H1 (cell line): ENCODE measurements at places on chromosomes 6 and 20.

GRCh38 chr6:54191461-54191860 lies 80.2 kb downstream of the MLIP start:
- DNase-seq, result no peak
- no peaks in the 10 kb centered on the region for H3K36me3 ChIP-seq
- no peak overlapping the region for H3K4me3 ChIP-seq
- no peak overlapping the region for H3K27ac ChIP-seq
- H3K4me1 ChIP-seq, result peaks cover 4% of the 10 kb centered on the region; the same call in 1 of the 2 replicates

DNA sequence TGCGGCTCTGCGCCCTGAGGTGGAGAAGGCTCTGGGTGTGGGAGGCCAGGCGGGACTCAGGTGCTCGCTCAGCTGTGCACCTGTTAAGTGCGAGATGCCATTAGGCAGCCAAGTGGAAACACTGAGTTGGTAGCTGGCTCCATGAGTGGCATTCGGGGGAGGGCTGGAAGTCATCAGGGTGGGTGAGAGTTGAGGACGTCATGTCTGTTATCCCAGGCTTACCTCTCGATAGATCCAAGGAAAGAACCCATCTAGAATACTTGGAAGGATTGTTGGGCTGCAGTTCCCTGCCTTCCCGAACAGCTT lies 41.3 kb downstream of the TAF8 start:
- no peak overlapping the region for H3K4me3 ChIP-seq
- peaks cover 32% of the 10 kb centered on the region for H3K27me3 ChIP-seq
- H3K27ac ChIP-seq, result no peak overlapping the region
- DNase-seq, result no peak
- H3K4me1 ChIP-seq, result peaks cover 4% of the 10 kb centered on the region; the same call in 1 of the 2 replicates

GRCh38 chr6:2554651-2555260 lies 196.0 kb downstream of the MYLK4 start:
- no peak overlapping the region for H3K27ac ChIP-seq
- H3K36me3 ChIP-seq, result no peaks in the 10 kb centered on the region
- no peak overlapping the region for H3K4me3 ChIP-seq
- H3K27me3 ChIP-seq, result no peaks in the 10 kb centered on the region

GRCh38 chr6:22152841-22153240 lies 144.0 kb downstream of the PRL start:
- no peaks in the 10 kb centered on the region for H3K27me3 ChIP-seq
- H3K4me3 ChIP-seq, result no peak overlapping the region
- no peaks in the 10 kb centered on the region for H3K36me3 ChIP-seq
- no peak for DNase-seq
- H3K4me1 ChIP-seq, result no peaks in the 10 kb centered on the region

- no peaks in the 10 kb centered on the region for H3K27me3 ChIP-seq
- no peak overlapping the region for H3K27ac ChIP-seq
- no peak overlapping the region for H3K4me3 ChIP-seq
- H3K4me1 ChIP-seq, result no peaks in the 10 kb centered on the region
- DNase-seq, result no peak
Observed at GRCh38 chr6:109747221-109747620, 56.1 kb downstream of the FIG4 start.

GRCh38 chr6:108666656-108667260 lies 106.0 kb downstream of the FOXO3 start:
- no peaks in the 10 kb centered on the region for H3K36me3 ChIP-seq
- no peak overlapping the region for H3K4me3 ChIP-seq
- peak; percentile 46 for DNase-seq
- H3K4me1 ChIP-seq, result peaks cover 5% of the 10 kb centered on the region
- H3K27me3 ChIP-seq, result no peaks in the 10 kb centered on the region
